ENCODE measurements at places on chromosomes 2 and 18.
A peak's percentile ranks its signal among the peaks of the same experiment; 100 is the strongest.

DNA sequence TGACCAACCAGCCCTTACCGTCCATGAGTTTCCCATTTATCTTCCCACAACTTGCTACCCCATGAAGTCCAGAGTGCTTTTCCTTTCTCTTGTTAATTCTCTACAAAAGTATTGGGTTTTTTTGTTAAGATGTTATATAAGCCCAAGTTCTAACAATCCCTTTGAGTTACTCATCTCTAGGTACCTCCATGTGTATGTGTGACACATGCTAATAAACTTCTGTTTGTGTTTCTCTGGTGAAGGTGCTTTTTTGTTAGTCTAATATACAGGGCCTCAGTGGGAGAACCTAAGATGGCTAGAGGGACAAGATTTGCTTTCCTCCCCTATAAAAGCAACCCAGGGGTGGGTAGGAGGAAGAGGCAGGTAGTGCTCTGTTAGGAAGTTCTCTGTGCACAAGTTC is 31.8 kb upstream of the RMDN2 start:
- no peak for DNase-seq

- no peak for DNase-seq
Observed at GRCh38 chr2:201648-202433, 62.0 kb downstream of the SH3YL1 start.

GRCh38 chr2:144605231-144605840 is 85.4 kb upstream of the ZEB2 start:
- no peak for DNase-seq

DNA sequence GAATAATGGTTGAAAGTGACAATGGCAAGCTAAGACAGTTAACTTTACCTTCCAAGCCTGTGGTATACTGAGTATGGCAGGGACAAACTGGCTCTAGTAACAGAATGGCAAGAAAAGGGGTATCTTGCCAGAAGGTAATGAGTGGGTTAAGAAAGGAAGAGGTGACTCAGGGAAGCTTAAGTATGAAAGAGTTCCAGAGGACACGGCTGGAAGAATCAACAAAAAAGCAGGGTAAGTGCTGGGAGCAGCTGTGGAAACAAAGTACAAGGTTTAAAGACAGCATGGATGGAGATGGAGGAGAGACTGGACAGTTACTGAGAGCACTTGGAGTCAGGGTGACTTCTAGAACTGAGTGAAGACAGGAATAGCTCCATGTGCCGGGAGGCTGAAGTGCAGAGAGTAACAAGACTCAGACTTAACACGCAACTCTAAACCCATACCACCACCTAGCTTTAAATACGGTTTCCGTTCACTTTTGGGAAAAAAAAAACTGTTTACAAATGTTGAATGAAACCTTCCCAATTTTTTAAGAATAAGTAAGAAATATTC is 69.0 kb downstream of the REV1 start:
- DNase-seq = peak; percentile 31

DNA sequence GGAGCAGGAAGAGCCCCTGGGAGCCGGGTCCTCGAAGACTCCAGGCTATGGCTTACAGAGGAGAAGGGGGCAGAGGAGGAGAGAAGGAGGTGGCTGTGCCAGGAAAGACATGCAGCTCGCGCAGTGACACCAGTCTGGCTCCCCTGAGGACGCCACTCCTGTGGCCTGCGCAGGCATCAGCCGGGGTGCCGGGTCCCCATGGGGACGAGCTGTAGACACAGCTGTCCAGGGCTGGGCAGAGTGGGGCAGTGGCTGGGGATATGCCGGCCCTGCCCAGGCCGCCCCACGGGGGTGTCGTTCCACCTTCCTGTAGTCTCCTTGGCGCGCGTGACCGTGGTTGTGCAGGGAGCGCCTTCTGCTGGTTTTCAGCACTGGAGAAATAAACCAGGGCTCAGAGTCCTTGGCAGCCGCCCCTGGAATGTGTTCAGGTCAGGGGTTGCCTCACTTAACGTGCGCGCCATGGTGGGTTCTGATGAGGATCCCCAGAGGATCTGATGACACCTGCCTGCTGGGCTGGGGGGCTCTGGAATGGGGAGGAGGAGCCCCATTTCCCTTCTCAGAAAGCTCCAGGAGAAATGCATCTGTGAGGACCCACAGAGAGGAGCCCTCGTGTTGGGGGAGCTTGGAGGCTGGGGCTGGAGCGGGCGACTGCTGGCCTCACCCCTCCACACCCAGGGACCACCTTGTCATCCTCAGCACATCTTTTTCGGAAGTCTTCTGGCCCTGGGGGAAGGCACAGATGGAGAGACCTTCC is 26.7 kb downstream of the RAMP1 start:
- no peak for DNase-seq

GRCh38 chr2:1738646-1739302 is 5.5 kb downstream of the PXDN start:
- DNase-seq = no peak

GRCh38 chr2:206225435-206226232 is 48.8 kb upstream of the ZDBF2 start:
- no peak for DNase-seq

DNA sequence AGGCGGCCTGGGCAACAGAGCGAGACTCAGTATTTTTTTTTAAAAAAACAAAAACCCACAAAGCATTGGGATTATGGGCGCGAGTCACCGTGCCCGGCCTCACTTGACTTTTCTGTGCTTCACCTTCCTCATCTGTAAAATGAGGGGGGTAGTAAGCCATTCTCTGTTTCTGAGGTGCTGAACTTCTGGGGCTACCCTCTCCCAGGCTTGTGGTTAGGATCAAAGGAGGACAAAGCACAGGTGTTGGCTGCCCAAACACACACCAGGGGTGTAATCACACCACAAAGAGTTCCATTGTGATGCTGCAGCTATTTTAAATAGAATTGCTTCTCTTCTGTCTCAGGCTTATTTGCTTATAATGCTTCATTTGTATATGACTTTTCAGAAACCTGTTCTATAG is 35.8 kb upstream of the INHBB start:
- DNase-seq = no peak

DNA sequence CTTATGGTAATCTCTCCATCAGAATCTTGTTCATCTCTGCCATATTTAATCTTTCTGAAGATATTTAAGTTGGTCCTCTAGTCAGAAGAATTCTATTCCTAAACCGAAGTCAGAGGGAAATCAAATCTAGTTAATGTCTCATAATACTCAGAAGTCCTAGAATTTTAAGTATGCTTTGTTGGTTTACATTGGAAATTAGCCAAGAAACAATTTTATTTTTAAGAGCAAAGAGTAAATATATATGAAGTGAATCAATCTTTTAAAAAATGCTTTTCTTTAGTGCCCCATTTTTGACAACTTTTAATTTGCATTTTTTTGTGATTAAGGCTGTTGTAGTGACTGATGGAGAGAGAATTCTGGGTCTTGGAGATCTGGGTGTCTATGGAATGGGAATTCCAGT is 38.1 kb downstream of the ME2 start:
- peak; percentile 68 for DNase-seq

GRCh38 chr2:217836901-217837491 is 165.8 kb downstream of the TNS1 start:
- DNase-seq = peak; percentile 68

DNA sequence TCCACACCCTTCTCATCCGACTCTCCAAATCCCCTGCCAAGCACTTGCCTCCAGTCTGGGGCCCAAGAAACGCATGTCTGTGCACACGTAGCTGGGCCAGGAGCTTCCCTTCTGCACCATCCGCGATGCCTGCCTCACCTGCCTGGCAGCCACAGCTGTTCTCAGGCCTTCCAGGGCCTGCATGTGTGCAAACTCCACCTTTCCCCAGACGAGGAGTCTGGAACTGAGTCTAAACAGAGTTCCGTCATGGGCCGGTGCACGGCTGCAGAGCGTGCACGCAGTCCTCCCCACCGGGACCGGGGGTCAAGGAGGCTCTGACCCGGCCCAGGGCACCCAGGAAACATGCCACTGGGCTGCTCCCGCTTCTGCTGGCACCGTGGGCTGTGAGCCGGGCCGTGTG is 66.8 kb upstream of the SALL3 start:
- DNase-seq = no peak

GRCh38 chr2:47264143-47264542 is 109.0 kb upstream of the STPG4 start:
- DNase-seq = no peak

- DNase-seq = no peak
Observed at GRCh38 chr2:182977463-182977862, 60.8 kb downstream of the NCKAP1 start.

DNA sequence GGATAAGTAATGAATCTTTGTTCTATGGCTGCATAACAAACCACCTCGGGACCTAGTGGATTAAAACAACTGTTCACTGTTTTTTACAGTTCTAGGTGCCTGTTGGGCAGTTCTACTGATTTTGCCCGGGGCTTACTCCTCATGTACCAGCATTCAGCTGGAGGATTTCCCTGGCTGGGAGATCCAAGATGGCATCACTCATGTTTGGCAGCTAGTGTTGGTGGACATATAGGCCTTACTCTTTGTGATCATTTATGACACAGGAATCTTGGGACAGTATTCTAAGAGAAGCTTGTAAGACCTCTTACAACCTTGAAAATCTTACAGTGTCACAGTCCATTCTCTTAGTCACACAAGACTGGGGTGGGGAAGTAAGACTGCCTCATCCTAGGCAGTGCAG is 4.6 kb downstream of the MARCHF7 start:
- no peak for DNase-seq

DNA sequence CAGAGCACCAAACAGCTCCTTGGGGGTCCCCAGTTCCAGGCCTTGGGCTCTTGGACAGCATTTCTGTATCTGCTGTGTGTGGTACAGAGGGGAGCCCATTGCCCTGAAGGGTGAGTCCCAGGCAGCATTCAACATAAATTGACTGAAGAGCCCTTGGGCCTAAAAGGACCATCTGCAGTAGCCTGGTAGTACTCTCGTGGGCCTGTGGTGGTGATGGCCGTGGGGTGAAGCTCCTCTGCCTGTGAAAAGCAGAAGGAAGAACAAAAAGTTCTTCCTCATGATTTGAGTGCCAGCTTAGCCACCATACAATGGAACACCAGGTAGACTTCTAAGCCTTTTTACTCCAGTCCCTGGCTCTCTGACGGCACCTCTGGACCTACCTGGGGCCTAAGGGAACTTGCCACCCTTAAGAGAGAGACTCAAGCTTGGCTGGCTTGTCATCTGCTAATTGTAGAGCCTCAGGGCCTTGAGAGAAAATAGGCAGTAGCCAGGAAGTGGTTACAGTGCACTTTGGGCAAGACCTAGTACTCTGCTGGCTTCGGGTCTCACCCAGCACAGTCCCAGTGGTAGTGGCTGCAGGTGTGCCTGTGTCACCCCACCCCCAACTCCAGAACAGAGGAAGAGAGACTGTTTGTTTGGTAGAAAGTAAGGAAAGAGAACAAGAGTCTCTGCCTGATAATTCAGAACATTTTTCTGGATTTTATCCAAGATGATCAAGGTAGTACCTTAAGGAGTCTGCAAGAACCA is 84.6 kb upstream of the CERS6 start:
- DNase-seq = no peak

DNA sequence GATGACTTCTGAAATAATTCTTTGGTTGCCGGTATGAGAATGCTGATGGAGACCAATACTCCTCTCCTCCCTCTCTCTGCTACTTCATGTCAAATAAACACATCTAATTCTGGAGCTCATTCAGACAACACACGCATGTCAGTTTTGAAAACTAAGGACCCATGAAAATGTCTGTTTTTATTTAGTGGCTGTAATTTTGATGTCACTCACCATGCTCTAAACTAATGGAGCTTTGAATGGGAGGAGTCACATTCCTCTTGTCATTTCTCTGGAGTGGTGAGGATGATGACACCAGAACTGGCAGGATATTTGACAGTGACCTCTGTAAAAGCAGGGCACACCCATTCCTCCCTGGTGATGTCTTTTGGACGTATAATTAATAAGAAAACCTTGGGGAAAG is 163.0 kb downstream of the PHLPP1 start:
- DNase-seq = peak; percentile 69

- DNase-seq = no peak
Observed at GRCh38 chr18:46574000-46574742, 82.8 kb downstream of the LOXHD1 start.

- DNase-seq = no peak
Observed at GRCh38 chr18:47595831-47596501, 334.5 kb downstream of the SMAD2 start.

DNA sequence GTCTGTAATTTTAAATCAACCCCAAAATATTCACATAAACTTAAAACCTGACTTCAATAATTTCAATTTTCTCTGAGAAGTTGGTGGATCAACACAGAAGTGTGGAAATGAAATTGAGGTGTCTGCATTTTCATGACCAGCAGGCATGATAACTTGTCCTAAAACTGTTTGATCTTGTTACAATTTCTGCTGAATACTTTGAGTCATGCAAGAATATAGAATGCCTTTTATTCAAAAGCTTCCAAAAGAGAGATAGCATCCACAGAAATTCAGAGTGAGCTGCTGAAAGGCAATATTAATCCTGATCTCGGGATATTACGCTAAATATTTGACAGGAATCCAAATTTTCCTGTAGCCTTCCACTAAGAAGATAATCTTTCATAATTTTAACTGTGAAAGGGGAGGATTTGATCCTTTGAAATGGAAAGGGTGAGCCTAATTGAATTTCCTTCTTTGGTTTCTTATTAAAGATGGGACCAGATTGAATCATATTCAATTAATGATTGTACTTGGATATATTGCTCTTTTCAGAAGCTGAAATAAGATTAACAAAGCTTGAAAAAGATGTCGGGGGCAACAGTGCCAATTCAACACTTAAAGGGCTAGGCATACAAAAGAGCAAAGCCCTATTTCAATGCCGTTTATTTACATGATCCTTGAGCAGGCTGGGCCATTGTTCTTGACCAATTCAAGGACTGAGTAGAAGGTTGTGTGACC is 129.3 kb downstream of the NCKAP5 start:
- no peak for DNase-seq

DNA sequence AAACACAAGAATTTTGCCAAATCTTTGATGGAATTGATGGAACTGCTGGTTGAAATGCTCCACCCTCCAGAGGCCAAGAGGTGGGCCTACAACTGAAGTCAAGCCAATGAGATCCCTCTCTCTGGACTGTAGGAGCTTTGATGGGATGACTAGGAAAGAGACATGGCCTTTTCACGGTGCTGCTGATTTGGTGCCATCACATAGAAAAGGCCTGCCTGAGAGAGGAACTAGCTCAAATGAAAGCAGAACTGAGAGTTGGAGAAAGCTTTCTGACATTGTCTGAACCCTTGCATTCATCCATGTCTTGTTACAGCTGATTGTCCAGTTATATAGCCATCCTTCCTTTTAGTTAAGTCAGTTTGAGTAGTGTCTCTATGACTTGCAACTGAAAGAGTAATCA is 283.8 kb upstream of the LYPD1 start:
- DNase-seq = no peak

GRCh38 chr2:88733155-88733902 is 41.9 kb downstream of the RPIA start:
- no peak for DNase-seq

GRCh38 chr2:83900862-83901261 is 558.2 kb downstream of the SUCLG1 start:
- peak; percentile 77 for DNase-seq

GRCh38 chr2:165508927-165509326 is 39.4 kb downstream of the CSRNP3 start:
- DNase-seq = no peak

GRCh38 chr2:101408925-101409324 is 21.6 kb upstream of the CREG2 start:
- no peak for DNase-seq

- peak; percentile 96 for DNase-seq
Observed at GRCh38 chr2:135786823-135787222, 45.2 kb downstream of the UBXN4 start.

Data from fibroblast of skin of back (primary cell).